ENCODE measurements at places on chromosomes 4 and X.

DNA sequence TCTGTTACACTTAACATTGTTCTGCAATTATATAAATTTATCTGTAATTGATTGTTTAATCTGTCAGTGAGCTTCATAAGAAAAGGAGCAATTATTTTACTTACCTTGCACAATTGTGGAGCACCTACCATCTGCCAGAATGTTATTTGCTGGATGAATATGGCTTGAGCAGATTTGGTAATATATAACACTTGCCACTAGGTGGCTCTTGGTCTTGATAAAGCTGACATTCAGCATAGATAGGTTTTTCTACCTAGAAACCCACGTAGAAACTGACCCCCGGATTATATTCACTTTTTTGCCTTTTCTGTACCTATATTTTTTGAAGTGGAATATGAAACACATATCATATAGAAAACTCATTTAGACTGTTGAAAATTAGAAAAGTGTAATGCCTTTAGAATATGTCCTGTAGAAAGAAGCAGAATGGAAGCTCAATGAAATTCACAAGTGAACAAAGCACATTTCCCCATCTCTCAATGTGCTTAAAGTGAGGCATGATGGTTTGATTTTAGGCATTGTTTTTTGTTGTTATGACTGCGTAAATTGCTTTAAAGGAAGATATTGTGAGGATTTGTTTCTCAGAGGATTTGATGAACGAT, 9.5 kb downstream of the RBPJ start:
- DNase-seq: no peak

DNA sequence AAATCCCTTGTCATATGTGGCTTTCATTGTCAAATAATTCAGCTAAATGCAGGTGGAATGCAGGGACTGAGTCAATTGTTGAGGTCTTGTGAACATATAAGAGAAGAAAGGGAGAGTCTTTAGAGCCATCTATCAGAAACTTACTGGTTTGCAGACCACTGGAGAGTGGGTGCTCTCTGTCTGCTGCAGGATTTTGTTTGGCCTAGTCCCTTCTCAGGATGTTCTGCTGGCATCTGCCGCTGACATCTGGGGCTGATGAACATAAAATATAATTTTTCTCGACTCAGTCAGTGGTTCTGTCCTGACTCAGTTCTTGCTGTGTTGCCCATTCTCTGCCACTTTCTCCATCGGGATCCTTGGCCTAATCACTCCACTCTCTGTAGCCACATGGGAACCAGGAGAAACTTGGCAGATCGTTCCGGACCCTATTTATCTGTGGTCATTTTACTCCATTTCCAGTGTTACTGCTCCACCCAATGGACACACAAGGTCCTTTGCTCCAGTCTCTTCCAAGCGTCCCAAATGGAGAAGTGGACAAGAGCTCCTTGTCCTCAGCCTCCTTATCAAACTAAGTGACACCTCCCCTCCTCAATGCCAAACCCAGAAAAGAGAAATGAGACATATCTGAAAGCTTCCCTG, 436.2 kb downstream of the FAT4 start:
- no peak for DNase-seq

- no peak for DNase-seq
Observed at GRCh38 chr4:137892134-137892533, 350.0 kb downstream of the SLC7A11 start.

- DNase-seq: no peak
Observed at GRCh38 chrX:48745222-48745621, 16.3 kb upstream of the GLOD5 start.

GRCh38 chr4:8090744-8091301, 67.8 kb downstream of the ABLIM2 start:
- DNase-seq: no peak

DNA sequence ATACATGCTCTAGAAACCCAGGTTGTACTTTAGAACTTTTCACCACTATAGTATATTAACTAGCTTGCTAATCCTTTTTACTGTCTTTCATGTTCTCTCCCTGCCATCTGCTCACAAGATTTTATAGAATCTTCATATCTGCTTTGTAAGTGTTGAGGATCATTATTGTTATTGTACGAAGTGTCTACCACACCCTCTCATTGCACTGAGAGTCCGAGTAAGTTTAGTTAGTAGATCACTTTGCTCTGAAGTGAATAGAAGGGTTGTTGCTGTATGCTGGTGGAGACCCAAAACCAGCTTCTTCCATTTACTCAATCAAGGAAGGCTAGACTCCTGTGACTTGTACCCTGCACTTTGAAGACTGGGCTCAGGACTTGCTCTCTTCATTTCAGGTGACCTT, 17.1 kb downstream of the GAB1 start:
- DNase-seq: no peak

GRCh38 chrX:27575565-27575964, 14.6 kb upstream of the DCAF8L2 start:
- no peak for DNase-seq

- no peak for DNase-seq
Observed at GRCh38 chr4:66693694-66694093, 851.6 kb downstream of the CENPC start.

GRCh38 chr4:16865209-16865896, 33.1 kb downstream of the LDB2 start:
- DNase-seq: no peak

DNA sequence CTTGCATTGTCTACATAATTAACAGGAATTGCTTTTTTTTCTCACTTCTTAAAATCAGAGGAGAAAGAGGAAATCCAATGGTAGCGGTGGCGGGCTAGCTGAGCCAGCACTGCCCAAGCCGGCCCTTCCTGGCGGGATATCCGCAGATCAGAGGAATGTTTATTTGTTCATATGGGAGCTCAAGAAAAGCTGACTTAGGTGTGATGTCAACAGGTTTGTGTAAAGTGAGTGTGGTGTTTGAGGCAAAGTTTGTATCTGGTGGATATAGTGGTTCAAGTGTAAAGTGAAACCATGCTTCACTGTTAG, 466 bp upstream of the SLC39A8 start:
- DNase-seq: no peak

DNA sequence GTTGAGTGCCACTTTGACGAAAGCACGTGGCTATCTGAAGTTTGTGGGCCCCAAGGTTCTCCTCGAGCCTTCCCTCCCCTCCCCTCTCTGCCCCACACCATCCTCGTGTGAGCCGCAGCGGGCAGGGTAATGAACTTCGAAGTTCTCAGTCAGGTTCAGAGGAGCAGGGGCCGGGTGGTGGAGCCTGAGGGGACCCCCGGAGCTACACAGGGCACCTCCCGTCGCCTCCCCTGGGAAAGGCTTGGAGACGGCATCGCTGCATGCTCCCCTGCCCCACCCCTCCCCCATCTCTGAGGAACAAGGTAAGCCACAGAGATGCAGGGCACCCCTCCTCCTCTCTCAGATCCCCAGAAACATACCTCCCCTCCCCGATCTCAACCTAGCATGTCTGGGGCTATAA, 2.8 kb upstream of the NKX1-1 start:
- DNase-seq: no peak

DNA sequence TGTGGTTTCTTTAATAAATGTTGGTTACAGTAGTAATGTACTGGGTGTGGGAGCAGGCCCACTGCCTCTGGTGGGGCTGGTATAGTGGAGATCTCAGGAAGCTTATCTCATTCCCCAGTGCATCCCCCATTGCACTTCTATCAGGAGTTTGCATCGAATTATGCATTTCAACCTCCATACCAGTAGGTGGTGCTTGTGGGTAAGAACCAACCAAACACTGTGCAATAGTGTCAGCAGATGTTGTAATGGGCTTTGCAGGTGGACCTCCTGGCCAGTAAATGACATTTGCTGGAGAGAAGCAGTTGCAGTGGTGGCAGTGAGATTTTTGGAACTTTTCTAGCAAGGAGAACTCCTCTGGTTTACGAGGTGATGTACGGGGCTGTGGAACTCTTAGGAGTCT, 150.6 kb downstream of the POU3F4 start:
- DNase-seq: no peak

DNA sequence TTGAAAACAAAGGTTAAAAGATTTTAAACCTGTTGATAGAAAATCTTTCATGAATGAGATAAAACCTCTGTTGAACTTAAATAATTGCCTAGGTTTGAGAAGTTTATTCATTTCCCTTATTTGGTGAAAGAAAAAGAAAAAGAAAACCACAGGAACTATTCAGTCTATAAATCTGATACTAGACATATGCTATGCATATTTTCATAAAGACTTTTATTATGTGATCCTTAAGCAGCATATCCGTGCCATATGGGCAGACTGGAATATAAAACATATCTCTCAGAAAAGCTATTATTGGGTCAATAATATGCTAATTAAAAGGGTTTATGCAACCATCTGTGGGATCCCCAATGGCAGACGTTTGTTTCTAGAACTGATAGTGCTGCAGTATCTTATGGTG, 178.7 kb downstream of the RASL11B start:
- no peak for DNase-seq

DNA sequence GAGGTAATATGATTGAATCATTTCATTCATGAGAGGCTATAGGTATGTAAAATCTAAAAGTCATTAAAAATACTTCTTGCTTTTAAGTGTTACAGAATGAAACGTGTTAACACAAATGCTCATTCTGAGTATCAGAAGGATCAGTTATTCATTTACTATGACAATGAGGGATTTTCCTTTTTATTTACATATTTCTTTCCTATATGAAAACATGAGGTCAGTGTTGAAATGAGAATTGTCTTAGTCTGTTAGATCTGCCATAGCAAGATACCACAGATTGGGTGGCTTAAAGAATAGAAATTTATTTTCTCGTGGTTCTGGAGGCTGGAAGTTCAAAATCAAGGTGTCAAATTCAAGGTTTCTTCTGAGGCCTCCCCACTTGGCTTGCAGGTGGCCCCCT, 181.2 kb downstream of the ARHGAP10 start:
- no peak for DNase-seq

GRCh38 chr4:154779362-154779947, 1.6 kb upstream of the RBM46 start:
- DNase-seq: no peak

GRCh38 chr4:153950100-153950979, 161.5 kb upstream of the SFRP2 start:
- no peak for DNase-seq

DNA sequence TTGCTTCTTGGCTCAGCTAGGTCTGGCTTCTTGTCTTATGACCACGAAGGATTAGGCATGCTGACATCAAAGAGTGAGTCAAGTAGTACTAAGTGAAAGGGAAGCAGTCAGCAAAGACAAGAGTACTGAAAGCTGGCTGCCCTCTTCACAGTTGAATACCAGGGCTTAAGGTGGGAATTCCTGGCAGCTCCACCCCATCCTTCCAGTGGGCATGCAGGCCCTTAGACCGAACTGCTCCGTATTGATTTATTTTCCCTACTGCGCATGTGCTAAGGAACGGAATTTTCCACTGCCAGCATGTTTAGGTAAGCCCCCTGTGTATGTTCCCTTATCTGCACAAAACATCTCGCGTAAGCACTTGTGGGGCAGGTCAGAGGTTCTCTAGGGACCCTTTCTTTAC, 2320.1 kb downstream of the ARAP2 start:
- no peak for DNase-seq

DNA sequence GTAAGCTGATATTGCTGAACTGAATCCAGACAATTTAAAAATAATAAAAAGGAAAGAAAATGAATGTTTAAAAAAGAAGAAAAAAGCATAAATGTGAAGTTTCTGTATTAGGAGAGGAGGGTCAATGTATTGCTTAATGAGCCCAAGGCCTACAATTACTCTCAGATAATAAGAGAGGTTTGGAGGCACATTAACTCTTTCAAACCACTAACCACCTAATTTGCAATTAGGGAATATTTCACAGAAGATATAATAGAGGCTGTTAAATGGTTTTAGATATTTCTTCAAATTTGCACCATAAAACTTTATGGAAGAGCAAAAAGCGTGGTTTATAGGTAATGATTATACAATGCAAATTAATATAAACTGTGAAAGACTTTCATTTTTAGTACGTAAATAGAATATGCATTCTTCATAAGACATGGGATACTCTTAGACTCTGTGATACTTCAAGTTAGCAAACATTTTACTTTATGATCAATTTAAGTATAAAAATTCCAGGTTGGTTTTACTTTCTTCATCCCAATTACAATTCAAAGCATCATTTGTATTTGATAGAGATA, 364.2 kb upstream of the GALNTL6 start:
- no peak for DNase-seq

GRCh38 chr4:102116121-102116520, 229.2 kb downstream of the SLC39A8 start:
- DNase-seq: no peak
